ENCODE measurements at places on chromosomes 13 and 19.
A peak's percentile ranks its signal among the peaks of the same experiment; 100 is the strongest.

DNA sequence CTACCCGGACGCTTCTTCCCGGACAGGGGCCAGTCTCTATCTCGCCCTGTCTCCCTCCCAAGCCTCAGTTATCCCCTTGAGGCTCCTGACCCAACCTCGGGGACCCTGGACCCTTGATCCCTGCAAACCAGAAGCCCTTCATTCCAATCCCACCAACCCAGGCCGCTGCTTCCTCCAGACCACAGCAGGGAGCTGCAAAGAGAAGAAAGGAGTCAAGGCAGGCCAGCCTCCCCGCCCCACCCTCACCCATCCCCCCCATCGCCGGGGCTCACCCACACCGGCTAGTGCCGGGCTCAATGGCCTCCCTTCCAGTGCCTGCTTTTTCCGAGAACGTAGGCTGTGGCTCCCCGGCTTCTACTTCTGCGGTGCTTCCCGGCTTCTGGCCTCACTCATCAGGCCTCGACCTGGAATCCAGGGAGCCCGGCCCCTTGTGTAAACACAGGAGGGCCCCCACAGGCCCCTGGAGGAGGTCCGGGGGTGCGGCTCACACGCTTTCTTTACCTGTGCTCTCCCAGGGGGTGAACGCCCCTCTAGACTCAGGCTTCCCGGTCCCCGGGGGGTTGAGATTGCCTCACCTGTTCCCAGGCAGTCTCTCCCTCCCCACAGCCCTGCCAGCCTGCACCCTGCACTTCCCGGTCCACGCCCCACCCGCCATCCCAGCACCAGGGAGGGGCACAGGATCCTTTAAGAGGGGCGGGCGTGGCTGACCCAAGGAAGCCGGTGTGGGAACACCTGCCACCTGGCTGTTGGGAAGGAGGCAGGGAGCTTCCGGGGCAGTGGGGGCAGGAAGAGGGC, at the start of gene FAM83E:
Gene FAM83E, minus strand, starts transcription at position 641 of the 795 bp plus-strand sequence. CDS start 1,704 bp downstream, outside the sequence.
- peak; percentile 40 for DNase-seq

GRCh38 chr13:59133903-59134302, 1029.8 kb downstream of the DIAPH3 start:
- DNase-seq = no peak

GRCh38 chr19:40609561-40610395, 8.6 kb downstream of the LTBP4 start:
- DNase-seq = peak; percentile 93

DNA sequence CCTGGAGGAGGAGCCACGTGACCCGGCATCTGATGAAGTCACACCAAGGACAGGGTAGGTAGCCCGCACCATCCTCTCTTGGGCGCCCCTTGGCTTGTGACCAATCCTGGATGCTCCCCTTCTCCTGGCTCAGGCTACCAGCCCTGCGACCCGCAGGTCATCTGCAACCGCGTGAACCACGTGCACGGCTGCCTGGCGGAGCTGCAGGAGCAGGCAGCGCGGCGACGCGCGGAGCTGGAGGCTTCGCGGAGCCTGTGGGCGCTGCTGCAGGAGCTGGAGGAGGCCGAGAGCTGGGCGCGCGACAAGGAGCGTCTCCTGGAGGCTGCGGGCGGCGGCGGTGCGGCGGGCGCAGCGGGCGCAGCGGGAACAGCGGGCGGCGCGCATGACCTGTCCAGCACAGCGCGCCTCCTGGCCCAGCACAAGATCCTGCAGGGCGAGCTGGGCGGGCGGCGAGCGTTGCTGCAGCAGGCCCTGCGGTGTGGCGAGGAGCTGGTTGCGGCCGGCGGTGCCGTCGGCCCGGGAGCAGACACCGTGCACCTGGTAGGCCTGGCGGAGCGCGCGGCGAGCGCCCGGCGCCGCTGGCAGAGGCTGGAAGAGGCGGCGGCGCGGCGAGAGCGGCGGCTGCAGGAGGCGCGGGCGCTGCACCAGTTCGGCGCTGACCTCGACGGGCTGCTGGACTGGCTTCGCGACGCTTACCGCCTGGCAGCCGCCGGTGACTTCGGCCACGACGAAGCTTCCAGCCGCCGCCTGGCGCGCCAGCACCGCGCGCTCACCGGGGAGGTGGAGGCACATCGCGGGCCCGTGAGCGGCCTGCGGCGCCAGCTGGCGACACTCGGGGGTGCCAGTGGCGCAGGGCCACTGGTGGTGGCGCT, 45.9 kb downstream of the SPTBN4 start:
- DNase-seq = no peak

GRCh38 chr13:45232591-45232990, 31.7 kb upstream of the KCTD4 start:
- no peak for DNase-seq

All from stimulated activated CD4-positive, alpha-beta T cell treated with anti-CD3 and anti-CD28 coated beads, Interleukin-12 subunit alpha, Interleukin-12 subunit beta, amount 100 ng/mL, for 4 hours (primary cell).